ENCODE measurements at places on chromosomes 11 and 22. TPM values are rescaled to one million over a fixed set of nuclear protein-coding genes. Genes with fewer than 3 reads are reported as not detected.

PHETA2 gene
- 4.5 TPM for total RNA-seq

CHRM1 gene
- total RNA-seq = not detected

NFAM1 gene
- 1.5 TPM for total RNA-seq

YAP1 gene
- total RNA-seq = 74.9 TPM

PATE4 gene
- total RNA-seq = not detected

BIK gene
- total RNA-seq = not detected

PRG3 gene
- total RNA-seq = not detected

MRPL11 gene
- total RNA-seq = 40.3 TPM

SLCO2B1 gene
- total RNA-seq = 14.3 TPM

ENTHD1 gene
- not detected for total RNA-seq

FXYD2 gene
- 1.6 TPM for total RNA-seq

WT1 gene
- 2.3 TPM for total RNA-seq

NLRP6 gene
- total RNA-seq = 0.19 TPM

RNF214 gene
- 27.6 TPM for total RNA-seq

C11orf16 gene
- not detected for total RNA-seq

PGA4 gene
- total RNA-seq = not detected

OR52H1 gene
- total RNA-seq = not detected

DDT gene
- total RNA-seq = 128 TPM

Measured in cardiac septum (tissue), 1 donor.